ENCODE measurements at places on chromosomes 1 and 21.

DNA sequence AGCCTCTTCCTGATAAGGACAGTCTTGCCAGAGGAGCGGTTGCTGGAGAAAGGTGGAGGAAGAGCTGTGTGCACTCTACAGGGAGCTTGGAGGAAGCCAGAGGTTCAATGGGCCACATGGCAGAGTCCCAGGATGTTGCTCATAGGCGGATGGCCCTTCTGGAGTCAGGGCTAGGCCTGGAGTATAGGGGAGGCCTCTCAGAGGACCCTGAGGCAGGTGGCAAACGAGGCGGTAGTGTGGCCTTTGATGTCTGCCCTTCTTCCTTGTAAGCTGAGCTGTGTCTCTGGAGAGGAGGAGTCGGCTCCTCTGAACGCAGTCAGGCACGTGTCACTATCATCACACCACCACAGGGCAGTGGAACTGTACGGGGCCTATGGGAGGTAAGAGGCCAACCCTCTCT lies 8.6 kb downstream of the PKP1 start:
- no peak for DNase-seq

DNA sequence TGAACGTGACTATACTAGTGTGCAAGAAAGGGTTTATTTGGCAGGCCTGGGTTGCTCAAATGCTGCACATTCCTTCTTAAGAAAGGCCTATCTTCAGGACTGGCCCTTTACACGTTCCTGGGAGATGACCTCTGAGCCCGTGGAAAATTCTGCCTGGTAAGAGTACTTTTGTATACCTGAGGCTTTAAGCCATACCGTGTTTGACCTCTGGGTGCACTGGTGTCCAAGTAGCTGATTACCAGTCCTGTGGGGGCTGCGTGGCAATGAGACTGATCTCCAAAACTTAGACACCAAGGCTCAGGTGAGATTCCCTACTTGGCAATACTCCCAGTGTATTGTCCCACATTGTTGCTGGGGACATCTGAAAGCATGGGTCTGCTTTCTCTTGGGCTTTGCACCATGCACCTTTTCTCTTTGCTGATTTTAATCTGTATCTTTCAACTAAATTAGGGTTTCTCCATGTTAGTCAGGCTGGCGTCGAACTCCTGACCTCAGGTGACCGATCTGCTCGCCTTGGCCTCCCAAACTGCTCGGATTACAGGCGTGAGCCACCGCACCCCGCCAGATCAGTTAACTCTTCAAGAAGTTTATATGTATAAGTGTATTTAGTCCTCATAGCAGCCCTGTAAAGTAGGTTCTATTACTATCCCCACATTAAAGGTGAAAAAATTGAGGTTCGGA lies 44.5 kb downstream of the TRIM33 start:
- no peak for DNase-seq

DNA sequence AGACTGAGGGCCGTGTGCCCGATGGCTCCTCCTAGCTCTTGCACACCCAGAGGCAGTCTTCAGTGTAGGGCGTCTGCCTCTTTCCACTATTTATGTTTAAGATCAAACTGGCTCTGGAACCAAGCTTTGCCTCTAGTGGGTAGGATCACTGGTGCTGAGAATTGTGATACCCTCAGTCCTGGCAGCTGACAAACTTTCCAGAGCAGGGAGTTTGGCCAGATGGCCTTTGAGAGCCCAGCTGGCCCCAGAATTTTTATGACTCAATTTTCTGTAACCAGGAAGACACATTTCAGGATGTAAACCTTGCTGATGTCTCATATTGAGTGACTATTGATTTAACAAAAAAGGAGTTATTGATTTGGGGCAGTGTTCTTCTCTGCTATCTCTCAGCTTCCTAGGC lies 6.7 kb downstream of the COQ8A start:
- DNase-seq, result no peak

DNA sequence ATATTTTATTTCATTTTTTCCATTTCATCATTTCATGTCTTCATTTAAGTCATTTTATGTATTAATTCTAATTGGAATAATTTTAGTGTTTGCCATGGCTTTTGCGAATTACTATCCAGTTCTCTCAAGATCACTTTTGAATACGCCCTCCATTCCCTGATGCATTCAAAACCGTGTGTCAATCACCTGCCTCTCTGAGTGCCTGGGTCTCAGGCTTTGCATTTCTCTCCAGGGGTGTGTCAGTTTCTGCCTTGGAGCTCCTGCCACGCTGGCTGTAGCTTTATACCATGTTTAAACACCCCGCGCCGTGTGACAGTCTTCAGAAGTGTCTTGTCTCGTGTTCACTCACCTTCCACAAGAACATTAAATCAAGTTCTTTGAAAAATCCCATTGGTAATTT lies 7.4 kb upstream of the DNMT3L start:
- no peak for DNase-seq

GRCh38 chr1:176450526-176450925 lies 12.4 kb upstream of the PAPPA2 start:
- DNase-seq, result no peak

DNA sequence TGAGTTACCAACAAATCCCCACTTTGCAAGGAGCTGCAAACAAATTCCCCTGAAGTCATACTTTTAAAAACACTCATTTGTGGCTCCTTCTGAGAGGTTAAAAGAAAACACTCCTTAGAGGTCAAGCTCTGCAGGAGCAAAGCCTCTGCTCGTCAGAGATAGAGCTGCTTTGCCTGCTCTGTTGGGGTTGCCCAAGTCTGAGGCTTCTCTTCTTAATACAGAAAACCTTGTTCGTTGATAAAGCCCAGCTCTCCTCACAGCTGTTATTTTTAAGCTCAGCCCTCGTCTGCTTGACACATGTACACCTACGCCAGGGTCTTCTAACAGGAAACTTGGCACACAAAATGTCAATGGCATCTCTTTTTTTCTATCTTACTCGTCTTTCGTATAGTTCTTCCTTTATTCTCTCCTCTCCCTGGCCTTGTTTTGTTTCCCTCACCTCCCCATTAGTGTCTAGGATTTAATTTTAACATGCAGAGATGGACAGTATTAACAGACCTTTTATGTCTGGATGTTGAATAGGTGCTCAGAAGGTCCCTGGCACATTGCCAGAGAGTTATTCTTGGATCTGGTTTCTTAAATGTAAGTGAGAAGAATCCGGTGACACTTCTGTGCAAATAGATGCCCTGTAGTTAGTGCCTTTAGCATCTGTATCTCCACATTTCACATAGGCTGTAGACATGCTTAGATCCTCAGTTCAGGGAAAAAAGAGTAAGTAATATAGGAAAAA lies 86.0 kb downstream of the LRRC53 start:
- DNase-seq, result no peak

- DNase-seq, result no peak
Measured at GRCh38 chr1:108017698-108018097, 52.7 kb upstream of the VAV3 start.

Measured in right forelimb (tissue), 1 donor.